Globus pallidus (tissue), 1 donor: ENCODE measurements at places on chromosomes 11 and 22.

DNA sequence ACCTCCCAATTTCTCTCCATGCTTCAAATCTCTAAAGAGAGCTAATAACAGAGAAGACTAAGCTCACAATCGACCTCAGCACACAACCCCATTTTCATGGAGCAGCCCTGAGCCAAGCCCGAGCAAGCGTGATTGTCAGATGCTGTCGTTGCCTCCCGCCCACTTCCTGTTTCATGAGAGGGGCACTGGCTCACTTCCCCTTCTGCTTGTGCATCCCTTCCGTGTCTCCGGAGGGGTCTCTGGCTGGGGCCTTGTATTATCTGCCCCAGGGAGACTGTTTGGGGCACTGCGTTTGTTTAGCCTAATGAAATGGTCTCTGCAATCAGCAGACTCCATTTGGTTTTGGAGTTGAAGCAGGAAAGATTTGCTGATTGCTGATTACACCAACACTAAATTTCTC, 181.3 kb upstream of the SEZ6L start:
- DNase-seq = no peak

GRCh38 chr11:46710821-46711269, 8.2 kb upstream of the F2 start:
- DNase-seq = no peak

DNA sequence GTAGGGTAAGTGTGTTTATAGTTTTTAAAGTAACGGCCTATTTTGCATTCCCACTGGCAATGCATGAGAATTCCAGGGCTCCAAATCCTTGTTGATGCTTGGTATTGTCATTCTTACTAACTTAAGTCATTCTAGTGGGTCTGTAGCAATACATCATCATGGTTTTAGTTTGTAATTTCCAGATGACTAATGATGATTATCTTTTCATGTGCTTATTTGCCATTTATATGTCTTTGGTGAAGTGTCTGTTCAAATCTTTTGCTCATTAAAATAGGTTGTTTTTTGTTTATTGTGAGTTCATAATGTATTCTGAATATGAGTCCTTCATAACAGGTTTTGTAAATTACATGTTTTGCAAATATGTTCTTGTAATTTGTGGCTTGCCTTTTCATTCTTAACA, 31.2 kb downstream of the MTMR3 start:
- no peak for DNase-seq

GRCh38 chr11:67371189-67371910, 2.0 kb downstream of the CLCF1 start:
- no peak for DNase-seq

- DNase-seq = peak; percentile 46
Observed at GRCh38 chr11:45665206-45665932, at the start of gene CHST1. Gene CHST1 (minus strand): TSS chr11:45665622. CDS start chr11:45650923, 14,699 bp downstream.

DNA sequence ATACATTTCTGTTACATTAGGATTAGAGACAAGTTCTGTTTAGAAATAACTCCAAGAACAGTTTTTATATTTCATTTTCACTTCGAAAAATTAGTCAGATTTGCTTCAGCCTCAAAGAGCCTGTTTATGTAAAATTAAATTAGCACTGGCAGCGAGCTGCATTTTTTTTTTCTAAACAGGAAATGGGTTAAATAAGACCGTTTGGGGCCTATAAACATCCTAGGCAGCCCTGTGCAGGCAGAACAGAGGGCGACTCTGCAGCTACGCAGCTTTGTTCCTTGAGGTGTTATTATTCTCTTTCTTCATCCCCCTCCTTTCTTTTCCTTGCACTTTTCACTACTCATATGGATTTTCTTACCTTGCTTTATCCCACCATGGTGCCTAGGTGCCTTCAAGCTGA, 48.7 kb downstream of the CWC15 start:
- DNase-seq = no peak

GRCh38 chr11:31957674-31958073, 133.2 kb upstream of the RCN1 start:
- DNase-seq = no peak

DNA sequence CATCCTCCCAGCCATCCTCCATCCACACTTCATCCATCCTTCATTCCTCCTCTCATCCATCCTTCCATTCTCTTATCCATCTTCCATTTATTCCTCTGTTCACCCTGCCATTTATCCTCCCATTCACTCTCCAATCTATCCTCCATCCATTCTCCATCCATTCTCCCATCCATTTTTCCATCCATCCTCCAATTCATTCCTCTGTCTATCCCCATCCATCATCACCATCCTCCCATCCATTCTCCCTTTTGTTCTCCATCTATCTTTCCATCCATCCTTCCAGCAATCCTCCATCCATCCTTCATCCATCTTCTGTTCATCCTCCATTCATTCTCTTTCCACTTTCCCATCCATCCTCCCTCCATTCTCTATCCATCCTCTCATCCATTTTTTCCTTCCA, 28.7 kb downstream of the IGLL1 start:
- no peak for DNase-seq

GRCh38 chr11:48104568-48104924, 112.1 kb upstream of the OR4B1 start:
- no peak for DNase-seq

GRCh38 chr22:46810856-46811786, 48.7 kb downstream of the TBC1D22A start:
- no peak for DNase-seq

- DNase-seq = no peak
Observed at GRCh38 chr11:111069066-111069465, 176.5 kb upstream of the POU2AF2 start.

- DNase-seq = no peak
Observed at GRCh38 chr11:118410055-118410745, 8.8 kb downstream of the ATP5MG start.

GRCh38 chr11:13105237-13105844, 96.2 kb downstream of the RASSF10 start:
- DNase-seq = no peak

DNA sequence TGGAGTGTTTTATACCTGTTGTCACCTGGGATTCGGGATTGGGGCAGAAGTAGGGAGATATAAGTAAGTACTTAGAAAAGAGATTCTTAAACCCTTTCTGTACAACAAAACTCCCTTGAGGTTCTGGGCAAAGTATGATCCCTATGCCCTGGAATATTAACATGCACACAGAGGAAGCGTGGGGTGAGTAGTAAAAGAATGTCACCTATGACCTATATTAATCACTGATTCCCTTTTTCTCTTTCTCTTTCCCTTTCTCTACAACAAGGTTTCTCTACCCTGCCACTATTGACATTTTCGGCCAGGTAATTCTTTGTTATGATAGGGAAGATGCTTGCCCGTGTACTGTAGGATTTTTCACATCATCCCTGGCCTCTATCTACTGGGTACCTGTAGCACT, 209.7 kb upstream of the PLET1 start:
- no peak for DNase-seq

GRCh38 chr22:22167791-22168189, 76.8 kb upstream of the VPREB1 start:
- DNase-seq = no peak

DNA sequence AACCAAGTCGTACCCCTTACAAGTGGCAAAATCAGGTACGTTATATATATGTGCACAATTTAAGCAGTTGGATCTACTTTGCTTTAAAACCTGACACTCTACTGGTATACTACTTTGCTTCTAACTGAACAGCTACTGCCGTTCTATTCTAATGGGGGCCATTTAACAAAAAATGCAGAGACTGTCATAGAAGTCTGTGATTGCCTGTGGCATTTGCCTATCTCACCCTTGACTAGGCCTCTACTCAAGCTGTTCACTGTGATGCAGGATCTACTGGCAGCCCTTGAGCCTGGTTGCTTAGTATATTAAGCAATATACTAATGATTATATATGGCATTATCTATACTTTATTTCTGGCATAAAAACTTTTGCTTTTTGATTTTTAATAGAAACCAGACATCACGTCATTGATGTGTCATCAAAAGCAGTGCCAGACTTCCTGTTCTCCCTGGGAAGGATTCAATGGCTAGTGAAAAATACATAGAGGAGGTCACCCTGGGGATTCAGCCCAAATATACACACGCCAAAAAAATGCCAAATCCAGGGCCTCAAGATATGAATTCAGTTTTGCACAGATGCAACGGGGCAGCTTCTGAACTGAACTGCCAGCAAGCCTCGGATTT, 40.0 kb upstream of the FIBIN start:
- no peak for DNase-seq

- DNase-seq = peak; percentile 57
Observed at GRCh38 chr11:58513747-58514367, 6.0 kb upstream of the OR5B21 start.
